Astrocyte of the spinal cord (primary cell): ENCODE measurements at places on chromosomes 12 and 14.
A peak's percentile ranks its signal among the peaks of the same experiment; 100 is the strongest.

DNA sequence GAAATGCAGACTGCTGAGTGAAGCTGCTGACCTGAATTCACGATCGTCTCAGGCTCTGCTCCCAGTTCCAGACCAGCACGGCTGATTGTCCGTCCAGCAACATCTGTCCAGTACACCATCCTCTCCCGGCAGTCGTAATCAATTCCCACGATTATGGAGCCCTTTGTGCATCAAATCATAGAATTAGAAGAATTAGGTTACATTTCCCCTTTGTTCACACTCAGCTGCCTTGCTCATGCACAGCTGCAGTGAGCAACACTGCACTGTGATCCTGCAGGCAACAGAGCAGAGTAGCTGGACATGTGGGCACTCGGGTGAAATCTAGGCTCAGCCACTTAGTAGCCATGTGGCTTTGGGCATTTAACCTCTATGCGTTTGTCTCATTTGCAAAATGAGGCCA lies 22.2 kb downstream of the RTRAF start:
- no peak for DNase-seq

GRCh38 chr12:10235761-10236631 lies 23.3 kb downstream of the GABARAPL1 start:
- peak; percentile 44 for DNase-seq

GRCh38 chr12:18285161-18285560 lies 23.8 kb downstream of the PIK3C2G start:
- DNase-seq = no peak

DNA sequence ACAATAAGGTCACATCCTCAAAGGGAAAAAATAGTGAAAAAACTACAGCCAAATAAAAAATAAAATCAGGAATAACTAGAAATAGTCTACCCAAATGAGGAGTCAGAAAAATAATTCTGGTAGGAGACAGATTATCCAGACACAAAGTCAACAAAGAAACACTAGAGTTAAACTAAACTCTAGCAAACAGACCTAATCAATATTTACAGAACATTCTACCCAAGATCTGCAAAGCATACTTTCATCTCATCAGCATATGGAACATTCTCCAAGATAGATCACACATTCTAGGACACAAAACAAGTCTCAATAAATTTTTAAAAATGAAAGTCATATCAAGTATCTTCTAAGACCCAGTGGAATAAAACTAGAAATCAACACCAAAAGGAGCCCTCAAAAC lies 20.4 kb upstream of the TSPAN8 start:
- DNase-seq = no peak

GRCh38 chr12:12786351-12786705 lies 869 bp downstream of the APOLD1 start:
- DNase-seq = no peak

DNA sequence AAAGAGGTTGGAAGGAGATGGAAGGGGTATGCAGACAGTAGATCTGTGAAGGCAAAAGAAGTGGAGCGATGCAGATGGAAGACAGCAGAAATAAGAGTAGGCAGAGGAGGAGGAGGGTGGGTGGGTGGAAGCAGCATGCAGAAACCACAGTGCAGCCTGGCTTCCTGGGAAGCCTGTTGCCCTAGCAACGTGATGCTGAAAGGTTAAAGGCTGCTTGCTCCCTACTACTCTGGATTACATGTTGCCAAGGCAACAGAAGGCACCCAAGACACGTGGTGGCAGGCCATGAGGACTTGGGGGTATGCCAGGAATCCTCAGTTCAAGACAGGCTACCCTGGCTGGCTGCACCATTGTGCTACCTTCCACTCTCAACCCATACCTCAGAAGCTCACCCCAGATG lies 129.6 kb downstream of the GRIN2B start:
- DNase-seq = no peak

- DNase-seq = peak; percentile 82
Measured at GRCh38 chr14:37116933-37117849, 55.2 kb downstream of the SLC25A21 start.

GRCh38 chr12:65685514-65685913 lies 138.8 kb upstream of the HMGA2 start:
- peak; percentile 44 for DNase-seq

DNA sequence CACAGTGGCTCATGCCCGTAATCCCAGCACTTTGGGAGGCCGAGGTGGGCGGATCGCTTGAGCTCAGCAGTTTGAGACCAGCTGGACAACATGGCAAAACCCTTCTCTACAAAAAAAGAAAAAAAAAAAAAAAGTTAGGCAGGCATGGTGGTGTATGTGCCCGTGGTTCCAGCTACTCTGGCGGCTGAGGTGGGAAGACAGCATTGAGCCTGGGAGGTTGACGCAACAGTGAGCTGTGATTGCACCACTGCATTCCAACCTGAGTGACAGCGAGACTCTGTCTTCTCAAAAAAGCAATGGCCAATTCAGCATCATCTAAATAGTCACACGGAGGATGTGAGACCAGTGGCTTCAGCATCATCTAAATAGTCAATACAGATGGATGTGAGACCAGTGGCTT lies 10.4 kb upstream of the SAMD4A start:
- DNase-seq = no peak

DNA sequence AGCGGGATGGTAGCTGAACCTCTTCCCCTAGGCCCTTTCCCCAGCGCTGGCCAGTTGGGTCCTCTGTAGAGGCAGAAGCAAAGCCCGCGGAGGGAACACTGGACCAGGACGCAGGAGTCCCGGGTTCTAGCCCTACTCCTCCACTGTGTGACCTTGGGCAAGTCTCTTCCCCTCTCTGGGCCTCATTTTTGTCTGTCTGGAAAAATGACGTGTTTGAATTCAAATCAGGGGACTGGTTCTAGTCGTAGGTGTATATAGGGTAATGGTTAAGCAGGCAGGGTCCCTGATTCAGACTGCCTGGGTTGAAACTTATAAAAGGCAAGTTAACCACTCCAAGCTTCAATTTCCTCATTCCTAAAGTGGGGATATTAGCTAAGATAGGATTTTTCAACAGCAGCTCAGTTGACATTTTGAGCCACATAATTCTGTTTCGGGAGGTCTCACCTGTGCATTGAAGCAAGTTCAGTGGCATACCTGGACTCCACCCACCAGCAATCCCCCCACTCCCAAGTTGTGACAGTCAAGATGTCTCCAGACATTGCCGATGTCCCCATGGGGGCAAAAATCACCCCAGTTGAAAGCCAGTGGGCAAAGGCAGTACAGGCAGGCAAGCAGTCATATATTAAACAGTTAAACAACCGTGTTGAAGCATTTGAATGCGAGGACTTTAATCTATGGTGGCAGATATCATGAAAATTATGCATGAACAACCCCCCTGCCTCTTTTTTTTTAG lies 899 bp downstream of the TPCN1 start:
- DNase-seq = no peak

DNA sequence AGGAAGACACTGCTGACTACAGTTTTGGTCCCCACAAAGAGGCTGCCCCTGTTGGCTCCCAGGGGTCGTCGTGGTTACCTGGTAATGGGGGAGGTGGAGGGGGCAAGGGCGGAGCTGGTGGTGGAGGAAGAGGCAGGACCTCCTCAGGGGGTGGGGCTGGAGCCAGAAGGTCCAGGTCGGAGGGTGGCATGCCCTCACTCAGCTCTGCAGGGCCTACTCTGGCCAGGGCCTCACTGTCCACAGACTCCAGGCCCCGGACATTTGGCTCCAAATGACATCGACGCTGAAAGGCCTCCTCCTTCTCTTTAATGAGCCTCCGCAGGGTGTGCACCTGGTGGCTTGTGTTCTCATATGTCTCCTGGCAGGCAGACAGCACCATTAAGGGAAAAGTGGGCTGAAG lies 28.5 kb downstream of the PRPF40B start:
- no peak for DNase-seq

- no peak for DNase-seq
Measured at GRCh38 chr12:98669751-98670150, 24.7 kb downstream of the APAF1 start.

- DNase-seq = no peak
Measured at GRCh38 chr12:93536766-93537488, 35.5 kb upstream of the SOCS2 start.

- DNase-seq = peak; percentile 85
Measured at GRCh38 chr12:12804432-12804886, 8.7 kb upstream of the DDX47 start.

DNA sequence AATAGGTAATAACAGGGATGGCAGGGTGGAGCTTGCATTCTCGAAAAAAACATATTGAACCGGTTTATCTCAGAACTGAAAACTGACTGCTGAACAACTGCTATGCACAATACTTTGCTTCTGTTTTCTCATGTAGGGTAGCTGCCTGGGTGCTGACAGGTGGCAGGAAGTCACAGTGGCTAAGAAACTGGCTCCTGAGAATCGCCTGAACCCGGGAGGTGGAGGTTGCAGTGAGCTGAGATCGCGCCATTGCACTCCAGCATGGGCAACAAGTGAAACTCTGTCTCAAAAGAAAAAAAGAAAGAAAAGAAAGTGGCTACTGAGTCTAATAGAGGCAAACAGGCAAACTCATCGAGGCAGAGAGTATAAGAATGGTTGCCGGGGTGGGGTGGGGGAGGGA lies 113.1 kb downstream of the CCDC60 start:
- no peak for DNase-seq

DNA sequence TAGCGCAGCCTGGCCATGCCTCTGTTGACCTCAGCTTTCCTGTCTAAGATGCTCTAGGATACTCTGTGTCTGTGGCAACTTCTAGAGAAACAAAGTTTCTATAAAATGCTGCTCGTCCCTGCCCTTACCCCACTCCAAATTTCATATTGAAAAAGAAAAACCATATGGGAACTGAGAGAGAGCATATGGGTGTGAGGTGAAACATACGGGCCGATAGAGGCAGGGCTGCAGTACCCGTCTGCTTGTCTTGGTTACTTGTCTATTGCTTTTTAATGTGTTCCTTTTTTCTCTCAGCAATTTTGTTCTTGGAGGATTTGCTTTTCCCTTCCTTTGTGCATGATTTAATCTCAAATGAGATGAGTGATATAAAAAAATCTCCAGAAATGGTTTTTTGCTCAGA lies 113.0 kb downstream of the SRGAP1 start:
- no peak for DNase-seq

GRCh38 chr14:69539631-69540410 lies 34.9 kb downstream of the CCDC177 start:
- DNase-seq = peak; percentile 22

DNA sequence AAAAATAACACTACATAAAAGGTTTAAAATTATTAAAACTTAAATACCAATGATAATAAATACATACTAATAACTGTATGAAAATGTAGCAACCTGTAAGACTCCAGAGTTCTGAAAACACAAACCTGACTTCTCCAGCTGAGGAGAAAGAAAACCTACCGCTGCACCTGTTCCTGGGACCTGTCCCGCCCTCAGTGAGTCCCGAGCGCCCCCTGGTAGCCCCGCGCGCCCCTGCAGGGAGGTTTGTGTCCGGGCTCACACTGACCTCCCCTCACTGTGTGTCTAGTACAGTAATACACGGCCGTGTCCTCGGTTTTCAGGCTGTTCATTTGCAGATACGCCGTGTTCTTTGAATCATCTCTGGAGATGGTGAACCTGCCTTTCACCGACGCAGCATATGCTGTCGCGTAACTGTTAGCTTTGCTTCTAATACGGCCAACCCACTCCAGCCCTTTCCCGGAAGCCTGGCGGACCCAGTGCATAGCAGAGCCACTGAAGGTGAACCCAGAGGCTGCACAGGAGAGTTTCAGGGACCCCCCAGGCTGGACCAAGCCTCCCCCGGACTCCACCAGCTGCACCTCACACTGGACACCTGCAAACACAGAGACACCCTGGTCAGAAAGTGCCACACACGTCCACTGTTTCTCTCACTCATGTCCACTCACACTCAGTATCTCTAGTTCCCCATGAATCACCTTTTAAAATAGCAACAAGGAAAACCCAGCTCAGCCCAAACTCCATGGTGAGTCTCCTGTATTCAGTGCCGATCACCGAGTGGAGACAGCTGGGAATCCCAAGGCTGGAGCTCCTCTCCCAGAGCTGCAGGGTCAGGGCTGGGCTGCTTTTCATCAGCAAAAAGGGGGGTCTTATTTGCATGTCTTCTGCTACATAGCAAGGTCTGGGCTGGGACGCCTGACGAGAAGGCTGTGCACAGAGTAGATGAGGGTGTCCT lies 1276.3 kb downstream of the TMEM121 start:
- no peak for DNase-seq

- DNase-seq = no peak
Measured at GRCh38 chr12:5447320-5447719, 15.4 kb downstream of the NTF3 start.

GRCh38 chr14:105107351-105107750 lies 42.1 kb upstream of the GPR132 start:
- no peak for DNase-seq

DNA sequence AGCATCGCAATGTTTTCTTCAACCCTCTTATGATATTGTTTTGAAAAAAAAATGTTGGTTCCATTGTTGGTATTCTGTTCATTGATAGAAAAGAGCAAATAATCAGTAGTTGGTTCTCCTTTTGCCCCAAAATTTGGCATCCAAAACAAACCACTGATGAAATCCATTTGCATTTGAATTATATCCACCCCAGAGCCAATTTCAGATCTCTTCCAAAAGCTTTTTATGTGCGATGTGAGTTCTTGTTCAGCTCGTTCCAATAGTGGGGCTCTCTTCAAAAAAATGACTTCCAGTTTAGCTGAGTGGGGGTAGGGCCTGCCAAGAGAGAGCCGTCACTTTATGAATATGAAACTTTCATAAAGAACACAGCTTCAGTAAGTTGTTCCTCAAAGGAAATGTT lies 130.7 kb downstream of the DIO2 start:
- no peak for DNase-seq

DNA sequence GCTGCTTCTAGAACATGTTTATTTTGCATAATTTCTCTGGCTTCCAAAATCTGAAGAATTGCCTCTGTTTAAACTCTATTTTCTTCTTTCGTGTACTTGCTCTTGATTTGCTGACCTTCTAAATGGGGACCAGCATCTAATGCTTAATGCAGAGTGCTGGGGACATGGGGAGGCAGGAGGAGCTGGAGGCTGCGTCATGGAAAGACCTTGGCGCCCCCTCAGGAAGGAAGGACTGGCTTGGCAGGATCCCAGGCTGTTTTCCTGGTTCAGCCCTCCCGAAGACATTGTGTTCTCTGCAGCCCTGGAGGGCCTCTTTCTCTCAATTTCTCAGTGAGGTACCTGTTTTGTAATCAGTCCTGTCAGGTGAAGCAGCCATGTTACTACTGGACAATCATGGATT lies 5.5 kb downstream of the PRKCH start:
- peak; percentile 10 for DNase-seq

DNA sequence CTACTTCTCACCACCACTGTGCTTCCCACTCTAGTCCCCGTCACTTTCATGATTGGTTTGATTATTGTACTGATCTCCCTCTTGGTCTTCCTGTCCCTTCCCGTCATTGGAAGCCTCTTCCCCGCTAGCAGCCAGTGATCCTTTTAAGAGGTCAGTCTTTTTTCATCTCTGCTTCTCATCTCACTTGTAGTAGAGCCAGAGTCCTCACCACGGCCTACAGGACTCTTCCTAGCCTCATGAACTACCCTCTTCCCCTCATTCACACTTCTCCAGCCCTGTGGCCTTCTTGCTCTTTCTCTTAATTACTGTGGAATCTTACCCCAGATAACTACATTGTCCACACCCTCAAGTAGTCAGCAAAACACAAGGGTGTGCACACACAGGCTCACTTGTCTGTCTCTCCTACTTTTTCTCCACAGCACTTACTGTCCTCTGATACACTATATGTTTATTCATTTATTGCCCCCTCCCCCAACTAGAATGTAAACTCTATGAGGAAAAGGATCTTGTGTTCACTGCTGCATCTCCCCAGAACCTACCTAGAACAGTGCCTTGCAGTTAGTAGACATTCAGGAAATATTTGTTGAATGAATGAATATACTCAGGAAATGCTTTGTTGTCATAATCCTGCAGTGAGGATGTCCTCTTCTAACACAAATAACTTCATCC lies 66.3 kb downstream of the CKB start:
- peak; percentile 43 for DNase-seq
